ENCODE measurements at places on chromosomes 13 and 19.

DNA sequence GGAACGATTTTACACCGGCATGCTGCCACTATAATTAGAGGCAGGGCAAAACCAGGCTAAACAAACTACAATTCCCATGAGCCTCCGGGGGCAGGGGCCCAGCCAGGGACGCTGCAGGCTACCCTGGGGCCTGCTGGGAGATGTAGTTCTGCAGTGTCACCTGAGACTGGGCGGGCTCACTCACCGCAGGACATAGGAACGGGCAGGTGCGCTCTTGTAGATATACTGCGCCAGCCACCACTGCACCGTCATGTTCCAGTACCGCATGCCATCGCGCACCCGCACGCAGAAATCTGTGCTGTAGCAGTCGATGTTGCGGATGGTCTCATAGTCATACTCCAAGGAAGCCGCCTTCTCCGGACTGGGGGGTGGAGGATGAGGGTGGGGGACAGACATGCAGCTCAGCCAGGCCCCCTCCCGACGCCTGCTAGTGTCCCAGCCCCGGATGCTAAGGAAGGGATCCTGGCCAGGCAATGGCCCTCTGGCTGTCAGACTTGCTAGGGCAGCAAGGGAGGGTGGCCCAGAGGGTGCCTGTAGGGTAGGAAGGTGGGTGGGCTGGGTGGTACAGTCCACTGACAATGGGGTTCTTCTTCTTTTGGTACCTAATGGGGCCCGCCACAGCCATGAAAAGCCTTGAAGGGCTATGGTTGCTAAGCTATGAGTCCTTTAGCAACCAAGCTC is 5.8 kb upstream of the TMC4 start:
- DNase-seq, result peak; percentile 39

GRCh38 chr13:49098198-49098597 is 121.9 kb upstream of the MLNR start:
- no peak for DNase-seq

DNA sequence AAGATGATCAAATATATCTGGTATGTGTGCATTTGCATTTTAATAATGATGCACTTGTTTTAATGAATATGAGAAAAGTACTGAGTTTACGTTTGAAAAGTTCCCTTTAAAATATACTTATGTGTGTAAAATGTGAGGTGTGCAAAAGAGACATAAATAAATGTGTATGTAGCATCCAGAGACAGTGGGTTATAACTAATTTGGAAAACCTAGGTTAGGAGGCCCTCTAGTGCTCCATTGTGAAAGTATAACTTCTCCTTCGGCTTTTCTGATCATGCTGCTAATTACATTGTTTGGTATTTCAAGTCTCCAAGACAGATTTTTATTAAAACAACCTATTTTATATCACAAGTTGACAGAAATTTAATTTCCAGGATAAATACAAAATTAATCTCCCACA is 30.1 kb downstream of the SCEL start:
- DNase-seq, result peak; percentile 35

GRCh38 chr19:3019211-3019854 is 9.7 kb downstream of the TLE2 start:
- no peak for DNase-seq

DNA sequence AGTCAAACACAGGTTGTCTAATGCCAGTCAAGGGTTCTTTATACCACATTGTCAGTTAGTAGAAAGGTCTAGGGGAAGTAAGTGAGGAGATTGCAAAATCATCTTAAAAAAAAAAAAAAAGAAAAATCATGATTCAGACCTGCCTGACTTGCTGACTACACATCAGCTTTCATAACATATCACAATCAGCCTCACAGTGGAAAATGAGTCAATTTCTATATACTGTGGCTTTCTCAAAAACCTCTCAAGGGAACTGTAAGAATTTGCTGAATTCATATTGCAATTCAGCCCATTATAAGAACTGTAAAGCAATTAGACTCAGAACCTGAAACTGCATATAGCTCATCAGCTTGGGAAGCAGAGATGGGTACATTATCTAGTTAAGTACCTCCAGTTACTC is 75.3 kb upstream of the GPC6 start:
- DNase-seq, result no peak

GRCh38 chr13:40664350-40665125 is 1.9 kb downstream of the FOXO1 start:
- no peak for DNase-seq

DNA sequence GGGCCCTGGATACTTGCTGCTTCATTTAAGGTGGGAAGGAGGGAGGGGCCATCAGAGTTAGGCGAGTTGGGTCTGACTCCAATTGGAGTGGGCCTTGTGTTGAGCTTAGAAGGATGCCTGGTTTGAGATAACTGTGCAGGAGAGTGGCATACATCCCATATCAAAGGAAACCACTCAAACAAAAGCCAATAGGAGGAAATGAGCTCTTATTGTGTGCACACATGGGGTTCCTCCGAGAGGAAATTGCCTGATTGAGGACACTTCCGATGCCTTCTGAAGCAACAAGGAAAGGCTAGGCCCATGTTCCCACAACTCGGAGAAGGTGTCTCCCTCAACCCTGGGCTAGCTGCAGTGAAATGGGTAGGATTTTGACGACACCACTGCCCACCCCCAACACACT is 19.6 kb downstream of the MBNL2 start:
- DNase-seq, result no peak

DNA sequence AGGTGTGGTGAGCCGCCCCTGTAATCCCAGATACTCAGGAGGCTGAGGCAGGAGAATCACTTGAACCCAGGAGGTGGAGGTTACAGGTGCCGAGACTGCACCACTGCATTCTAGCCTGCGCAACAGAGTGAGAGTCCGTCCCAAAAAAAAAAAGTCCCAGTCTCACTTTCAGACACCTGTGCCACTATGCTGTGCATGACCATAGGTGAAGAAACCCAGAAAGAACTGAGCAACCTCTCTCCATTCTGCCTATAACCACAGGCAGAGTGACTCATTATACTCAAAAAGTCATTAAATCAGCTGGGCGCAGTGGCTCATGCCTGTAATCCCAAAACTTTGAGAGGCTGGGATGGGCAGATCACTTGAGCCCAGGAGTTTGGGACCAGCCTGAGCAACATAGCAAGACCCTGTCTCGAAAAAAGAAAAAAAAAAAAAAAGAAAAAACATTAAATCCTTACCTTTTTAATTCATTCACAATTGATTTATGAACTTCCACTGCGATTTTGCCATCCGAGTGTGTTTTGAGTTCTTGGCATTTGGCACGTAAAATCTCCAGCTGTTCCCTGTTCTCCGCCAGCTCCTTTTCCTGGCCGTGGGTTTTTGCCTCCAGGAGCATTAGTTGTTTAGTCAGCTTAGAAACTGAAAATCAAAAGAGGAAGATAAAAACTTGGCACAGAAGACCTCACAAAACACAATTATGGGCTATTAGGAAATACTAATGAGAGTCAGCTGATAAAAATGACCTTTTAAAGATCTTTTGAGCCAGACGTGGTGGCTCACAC is 45.5 kb upstream of the SLC7A9 start:
- no peak for DNase-seq

DNA sequence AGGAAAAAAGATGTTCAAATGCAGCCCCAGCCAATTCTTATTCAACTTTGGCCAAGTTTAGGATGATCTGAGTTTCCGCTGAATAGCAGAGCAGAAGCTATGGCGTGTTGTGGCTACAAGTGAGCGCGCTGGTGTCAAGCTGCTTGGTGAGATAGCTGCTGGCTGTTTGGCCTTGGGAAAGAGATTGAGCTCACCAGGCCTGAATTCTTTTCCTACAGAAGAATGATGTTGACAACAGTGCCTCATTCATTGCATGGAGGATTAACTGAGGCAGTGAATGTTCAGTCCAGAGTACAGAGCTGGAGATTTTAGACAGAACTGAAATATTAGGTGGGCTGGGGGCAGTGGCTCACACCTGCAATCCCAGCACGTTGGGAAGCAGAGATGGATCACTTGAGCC is 31.5 kb upstream of the MAP3K10 start:
- peak; percentile 34 for DNase-seq

DNA sequence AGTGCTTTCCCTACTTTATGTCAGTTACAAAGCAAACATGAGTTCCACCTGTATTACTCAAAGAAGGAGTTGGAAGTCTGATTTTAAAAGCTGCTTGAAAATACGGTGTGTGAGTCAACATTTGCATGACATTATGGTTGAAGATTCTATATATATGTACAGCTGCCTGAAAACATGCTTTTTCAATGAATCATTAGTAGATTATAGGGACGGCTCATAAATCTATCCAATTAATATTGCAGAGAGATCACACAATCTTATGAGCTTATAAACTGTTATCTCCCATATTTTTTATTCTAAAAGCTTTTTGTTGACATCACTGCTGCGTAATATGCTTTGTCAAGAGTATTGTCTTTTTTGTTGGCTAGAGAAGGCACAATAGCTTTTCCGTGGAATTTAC is 873.8 kb downstream of the SLITRK6 start:
- DNase-seq, result no peak

DNA sequence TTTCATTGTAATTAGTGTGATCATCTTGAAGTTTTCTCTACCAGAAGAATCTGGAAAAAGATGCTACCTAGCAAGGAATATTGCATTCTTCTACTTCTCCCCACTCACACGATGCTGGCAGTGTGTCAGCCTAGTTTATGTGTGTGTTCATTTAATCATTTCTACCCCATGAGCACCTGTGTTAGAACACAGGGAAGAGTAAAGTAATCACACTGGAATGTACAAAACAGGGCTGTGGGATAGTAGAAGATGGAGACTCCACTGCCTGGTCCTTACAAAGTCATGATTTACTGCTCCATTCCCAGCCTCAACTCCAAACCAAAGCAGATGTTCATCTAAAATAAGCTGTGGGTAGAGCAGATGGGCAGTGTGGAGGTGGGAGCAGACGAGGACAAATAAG is 47.7 kb upstream of the RGCC start:
- no peak for DNase-seq

DNA sequence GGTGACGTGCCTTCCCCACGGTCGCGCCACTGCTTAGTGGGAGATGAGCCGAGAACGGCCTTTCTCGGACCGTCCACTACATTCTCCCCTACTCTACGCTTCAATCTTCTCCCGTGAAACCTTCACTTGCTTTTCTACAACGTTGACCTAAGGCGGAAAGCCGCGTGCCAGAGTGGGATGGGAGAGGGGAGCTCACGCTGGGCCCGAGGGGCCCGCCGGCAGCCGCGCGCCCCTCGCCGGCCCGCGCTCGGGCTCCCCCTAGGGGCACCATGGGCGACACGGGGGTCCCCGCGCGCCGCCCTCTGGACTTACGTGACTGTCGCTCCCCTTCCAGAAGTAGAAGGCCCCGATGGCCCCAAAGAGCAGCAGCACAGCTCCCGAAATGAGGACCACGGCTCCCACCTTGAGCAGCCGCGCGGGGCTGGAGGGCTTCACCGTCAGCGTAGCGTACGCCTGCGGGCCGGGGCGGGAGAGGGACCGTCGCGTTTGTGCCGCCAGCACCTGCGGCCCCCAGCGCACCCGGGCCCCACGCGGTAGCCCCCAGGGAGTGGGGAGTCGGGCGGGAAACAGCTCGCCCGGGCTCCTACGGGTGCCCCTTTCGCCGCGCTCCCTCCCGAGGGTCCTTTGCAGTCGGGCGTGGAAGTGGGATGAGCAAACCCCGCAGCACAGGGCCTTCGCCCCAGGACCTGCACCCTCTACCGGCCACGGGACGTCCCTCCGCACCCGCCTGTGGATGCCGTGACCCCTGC is 727 bp downstream of the CNMD start:
- DNase-seq, result peak; percentile 12
